ENCODE measurements at places on chromosomes 12 and 14. TPM values are rescaled to one million over a fixed set of nuclear protein-coding genes. Genes with fewer than 3 reads are reported as not detected.

- no peak for DNase-seq
These were observed 96.9 kb downstream of the VRK1 start for GRCh38 chr14:96893966-96894622.

GRCh38 chr12:5083955-5084849, 40.5 kb downstream of the KCNA5 start:
- DNase-seq = no peak

GRCh38 chr12:90199006-90199405, 490.4 kb upstream of the ATP2B1 start:
- DNase-seq = no peak

DNA sequence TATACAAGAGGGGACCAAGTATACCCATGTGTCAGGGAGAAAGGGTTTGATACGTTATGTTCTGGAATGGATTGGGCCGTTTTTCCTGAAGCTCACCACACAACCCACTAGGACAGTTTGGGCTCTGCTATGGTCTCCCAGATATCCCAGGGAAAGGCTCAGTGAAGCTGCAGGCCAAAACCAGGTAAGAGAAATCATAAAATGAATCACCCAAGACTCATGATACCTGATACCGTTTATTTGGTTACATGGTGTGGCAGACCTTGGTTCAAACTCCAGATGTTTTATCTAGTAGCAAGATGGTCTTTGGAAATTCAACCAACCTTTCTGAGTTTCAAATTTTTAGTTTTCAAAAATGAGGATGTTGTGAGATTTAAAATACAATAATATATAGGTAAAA, 177.6 kb downstream of the C12orf75 start:
- no peak for DNase-seq

GRCh38 chr14:99040711-99041110, 231.3 kb downstream of the BCL11B start:
- DNase-seq = peak; percentile 79

GRCh38 chr12:80040075-80040738, 59.1 kb upstream of the OTOGL start:
- no peak for DNase-seq

DNA sequence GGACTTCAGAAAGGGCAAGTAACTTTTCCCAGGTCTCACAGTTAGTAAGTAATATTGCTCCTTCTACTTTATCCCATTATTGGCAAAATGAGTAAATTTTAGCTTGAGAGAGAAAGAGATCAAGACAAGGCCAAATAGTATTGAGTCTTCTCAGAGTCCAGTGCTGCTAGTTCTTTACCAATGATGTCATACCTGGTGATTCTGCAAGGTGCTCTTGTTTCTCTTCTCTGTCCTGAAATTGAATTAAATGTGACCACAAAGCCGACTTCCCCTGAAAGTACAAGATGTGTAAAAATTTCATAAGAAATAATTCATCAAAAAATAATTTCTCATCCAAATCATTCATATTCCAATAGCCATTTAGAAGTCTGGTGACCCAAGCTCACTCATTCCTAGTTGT, 97.5 kb upstream of the SINHCAF start:
- no peak for DNase-seq

- DNase-seq = no peak
These were observed 62.4 kb upstream of the GRIN2B start for GRCh38 chr12:14043776-14044175.

DNA sequence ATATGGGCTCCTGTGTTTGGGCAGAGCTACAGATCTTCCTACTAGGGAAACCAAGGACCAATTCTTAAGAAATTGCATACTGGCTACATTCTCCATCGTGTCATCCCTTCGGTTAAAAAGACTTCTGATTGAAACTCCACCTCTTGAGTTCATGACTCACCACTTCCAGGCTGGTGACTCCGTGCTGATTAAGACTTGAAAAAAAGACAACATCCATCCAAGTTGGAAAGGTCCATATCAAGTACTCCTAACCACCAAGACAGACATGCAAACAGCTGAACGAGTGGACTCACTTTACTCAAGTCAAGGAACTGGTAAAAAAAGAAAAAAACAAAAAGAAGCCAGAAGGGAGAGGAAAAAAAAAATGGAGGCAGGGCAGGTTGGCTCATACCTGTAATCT, 63.4 kb downstream of the APOBEC1 start:
- DNase-seq = no peak

GRCh38 chr14:96416292-96416691, 24.4 kb downstream of the AK7 start:
- no peak for DNase-seq

DNA sequence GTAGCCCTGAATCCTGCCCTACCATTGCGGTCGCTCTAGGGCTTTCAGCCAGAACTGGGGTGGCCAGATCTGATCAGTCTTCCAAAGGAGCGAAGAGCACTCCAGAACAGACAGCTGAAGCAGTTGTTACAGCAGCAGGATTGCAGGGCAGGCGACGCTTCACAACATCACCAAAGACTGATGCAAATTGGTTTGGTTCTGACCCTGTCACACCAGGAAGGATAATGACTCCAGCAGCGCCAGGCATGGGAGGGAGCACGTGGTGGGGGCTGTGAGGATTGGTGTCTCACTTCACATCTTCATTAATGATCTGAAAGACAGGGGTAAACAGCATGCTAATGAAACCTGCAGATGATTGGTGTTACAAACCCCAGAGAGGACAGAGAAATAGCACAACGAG, 30.6 kb upstream of the VSX2 start:
- no peak for DNase-seq

The CLEC1B gene
- total RNA-seq = not detected

The RNFT2 gene
- 2.1 TPM for total RNA-seq

The SERPINA12 gene
- not detected for total RNA-seq

The WDHD1 gene
- 3.6 TPM for total RNA-seq

The DYRK2 gene
- 17.4 TPM for total RNA-seq

The CEP170B gene
- total RNA-seq = 38.3 TPM

The ANO2 gene
- 34.6 TPM for total RNA-seq

The TAS2R7 gene
- total RNA-seq = not detected

The GPR135 gene
- 7.5 TPM for total RNA-seq
